Left ventricle myocardium inferior (tissue), 1 donor: ENCODE measurements at places on chromosomes 3 and 15. TPM values are rescaled to one million over a fixed set of nuclear protein-coding genes. Genes with fewer than 3 reads are reported as not detected.

- no peak for DNase-seq
Measured at GRCh38 chr15:63396152-63396928, 14.7 kb upstream of the CA12 start.

DNA sequence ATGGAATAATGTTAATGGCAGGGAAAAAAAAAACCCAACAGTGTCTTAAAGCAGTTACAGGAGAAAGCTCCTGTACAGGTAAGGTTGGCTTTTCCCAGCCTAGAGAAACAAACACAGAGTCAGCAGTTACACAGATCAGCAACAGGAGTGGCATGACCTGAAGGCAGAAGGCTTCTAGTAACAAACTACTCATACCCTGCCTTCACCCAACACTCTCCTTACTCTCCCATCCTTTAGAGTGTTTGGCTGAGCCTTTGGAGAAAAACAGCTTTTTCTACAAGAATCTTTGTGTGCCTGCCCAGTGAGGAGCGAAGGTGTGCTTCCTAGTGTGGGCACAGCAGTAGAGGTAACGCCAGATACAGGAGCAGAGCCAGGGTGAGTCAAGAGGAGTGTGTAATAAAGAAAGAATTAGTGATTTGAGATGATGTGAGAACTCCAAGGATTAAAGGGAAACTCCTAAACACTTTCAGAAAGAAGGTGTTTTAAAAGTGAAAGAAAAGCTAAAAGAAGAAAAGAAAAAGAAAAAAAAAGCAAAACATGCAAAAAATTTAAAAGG, 152.7 kb downstream of the POLR2M start:
- no peak for DNase-seq

GRCh38 chr3:120100711-120101110, 6.5 kb upstream of the GSK3B start:
- DNase-seq: no peak

- DNase-seq: no peak
Measured at GRCh38 chr15:79978655-79979514, 7.9 kb upstream of the BCL2A1 start.

- DNase-seq: no peak
Measured at GRCh38 chr3:66672830-66673229, 172.0 kb upstream of the LRIG1 start.

- DNase-seq: no peak
Measured at GRCh38 chr3:160001148-160001760, 12.6 kb downstream of the IL12A start.

DNA sequence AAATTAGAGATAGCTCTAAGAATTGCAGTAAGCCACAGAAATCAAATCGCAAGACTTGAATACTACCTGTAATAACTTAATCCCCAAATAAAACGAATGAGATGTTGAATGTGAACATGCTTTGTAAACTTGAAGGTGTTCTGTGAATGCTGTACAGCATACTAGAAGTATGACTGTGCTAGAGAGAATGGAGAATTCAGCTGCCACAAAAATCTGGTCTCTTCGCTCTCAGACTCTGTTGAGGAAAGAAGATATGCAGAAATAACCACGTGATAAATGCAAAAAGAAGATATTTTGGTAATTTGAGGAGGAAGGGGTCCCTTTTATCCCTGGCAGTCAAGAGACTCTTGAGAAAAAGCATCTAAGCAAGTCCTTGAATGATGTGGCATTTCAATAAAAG, 37.3 kb downstream of the ZBTB38 start:
- no peak for DNase-seq

GRCh38 chr3:12132881-12133280, 25.8 kb downstream of the TIMP4 start:
- DNase-seq: no peak

DNA sequence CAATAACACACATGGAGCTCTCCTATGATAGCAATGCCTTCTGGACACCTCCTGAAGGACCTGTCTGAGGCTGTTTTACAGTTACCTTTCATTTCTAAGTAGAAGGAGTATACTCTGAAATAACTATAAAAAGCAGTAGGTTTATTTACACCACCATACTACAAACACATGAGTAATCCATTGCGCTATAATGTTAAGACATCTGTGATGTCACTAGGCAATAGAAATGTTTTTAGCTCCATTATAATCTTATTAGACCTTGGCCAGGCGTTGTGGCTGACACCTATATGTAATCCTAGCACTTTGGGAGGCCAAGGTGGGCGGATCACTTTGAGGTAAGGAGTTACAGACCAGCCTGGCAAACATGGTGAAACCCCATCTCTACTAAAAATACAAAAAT, 24.7 kb downstream of the PXK start:
- DNase-seq: no peak

DNA sequence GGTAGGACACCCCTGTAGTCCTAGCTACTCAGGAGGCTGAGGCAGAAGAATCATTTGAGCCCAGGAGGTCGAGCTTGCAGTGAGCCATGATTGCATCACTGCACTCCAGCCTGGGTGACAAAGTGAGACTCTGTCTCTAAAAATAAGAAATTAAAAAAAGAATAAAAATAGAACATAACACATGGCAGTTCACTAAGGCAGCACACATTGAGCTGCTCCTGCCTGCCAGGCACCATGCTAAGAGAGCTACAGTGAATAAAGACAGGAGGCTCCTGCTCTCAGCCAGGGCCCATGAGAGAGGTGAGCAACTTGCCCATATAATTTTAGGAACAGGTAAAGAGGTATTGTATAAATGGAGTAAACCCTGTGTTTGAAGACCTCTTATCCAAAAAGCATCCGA, 54.3 kb downstream of the EBLN2 start:
- DNase-seq: no peak

GRCh38 chr15:56640549-56640948, 92.8 kb downstream of the ZNF280D start:
- DNase-seq: no peak

- DNase-seq: no peak
Measured at GRCh38 chr3:30141927-30142326, 464.5 kb upstream of the TGFBR2 start.

- no peak for DNase-seq
Measured at GRCh38 chr3:16869261-16870005, 15.3 kb upstream of the PLCL2 start.

DNA sequence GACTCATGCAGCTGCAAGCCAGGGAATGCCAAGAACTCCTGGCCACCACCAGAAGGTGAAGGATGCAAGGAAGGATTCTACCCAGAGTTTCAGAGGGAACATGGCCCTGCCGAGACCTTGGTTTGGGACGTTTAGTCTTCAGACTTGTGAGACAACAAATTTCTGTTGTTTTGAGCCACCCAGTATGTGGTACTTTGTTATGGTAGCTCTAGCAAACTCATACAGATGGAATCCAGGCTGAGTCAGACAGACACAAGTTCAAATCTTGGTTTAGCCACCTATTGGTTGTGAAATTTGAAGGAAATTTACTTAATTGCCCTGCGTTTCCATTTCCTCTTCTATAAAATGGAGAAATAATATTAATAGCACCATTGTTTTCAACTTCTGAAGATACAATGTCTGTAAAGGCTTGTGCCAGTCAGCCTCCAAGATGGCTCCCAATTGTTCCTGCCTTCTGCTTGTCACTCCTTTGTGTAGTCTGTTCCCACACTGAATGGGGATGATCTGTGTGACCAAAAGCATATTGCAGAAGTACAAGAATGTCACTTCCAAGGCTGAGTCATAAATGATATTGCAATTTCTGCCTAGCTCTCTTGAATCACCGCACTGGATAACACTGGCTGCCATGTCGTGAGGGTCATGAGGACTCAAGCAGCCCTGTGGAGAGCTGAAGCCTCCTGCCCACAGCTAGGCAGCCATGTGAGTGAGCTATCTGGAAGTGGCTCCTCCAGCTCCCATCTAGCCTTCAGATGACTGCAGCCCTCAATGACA, 223.5 kb upstream of the PROK2 start:
- DNase-seq: no peak

DNA sequence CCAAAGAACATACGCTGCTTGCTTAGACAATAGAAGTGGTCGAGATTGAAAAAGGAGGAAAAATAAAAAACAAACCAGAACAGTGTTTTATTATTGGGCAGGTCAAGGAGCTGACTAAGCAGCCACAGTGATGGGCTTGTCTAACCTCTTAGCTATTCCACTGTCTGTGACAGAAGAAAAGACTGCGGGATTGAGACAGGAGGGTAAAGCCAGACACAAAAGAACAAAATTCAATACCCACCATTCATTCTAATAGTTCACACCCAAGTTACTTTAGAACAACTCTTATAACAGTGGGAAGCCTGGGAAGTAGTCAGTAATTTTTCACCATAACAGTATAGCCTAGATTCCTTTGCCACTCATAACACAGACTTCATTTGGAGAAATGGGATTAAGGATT, 435.4 kb downstream of the MFSD1 start:
- no peak for DNase-seq

- DNase-seq: no peak
Measured at GRCh38 chr3:112514527-112515128, 15.4 kb upstream of the BTLA start.

GRCh38 chr3:171778493-171778892, 31.8 kb downstream of the PLD1 start:
- DNase-seq: no peak

DNA sequence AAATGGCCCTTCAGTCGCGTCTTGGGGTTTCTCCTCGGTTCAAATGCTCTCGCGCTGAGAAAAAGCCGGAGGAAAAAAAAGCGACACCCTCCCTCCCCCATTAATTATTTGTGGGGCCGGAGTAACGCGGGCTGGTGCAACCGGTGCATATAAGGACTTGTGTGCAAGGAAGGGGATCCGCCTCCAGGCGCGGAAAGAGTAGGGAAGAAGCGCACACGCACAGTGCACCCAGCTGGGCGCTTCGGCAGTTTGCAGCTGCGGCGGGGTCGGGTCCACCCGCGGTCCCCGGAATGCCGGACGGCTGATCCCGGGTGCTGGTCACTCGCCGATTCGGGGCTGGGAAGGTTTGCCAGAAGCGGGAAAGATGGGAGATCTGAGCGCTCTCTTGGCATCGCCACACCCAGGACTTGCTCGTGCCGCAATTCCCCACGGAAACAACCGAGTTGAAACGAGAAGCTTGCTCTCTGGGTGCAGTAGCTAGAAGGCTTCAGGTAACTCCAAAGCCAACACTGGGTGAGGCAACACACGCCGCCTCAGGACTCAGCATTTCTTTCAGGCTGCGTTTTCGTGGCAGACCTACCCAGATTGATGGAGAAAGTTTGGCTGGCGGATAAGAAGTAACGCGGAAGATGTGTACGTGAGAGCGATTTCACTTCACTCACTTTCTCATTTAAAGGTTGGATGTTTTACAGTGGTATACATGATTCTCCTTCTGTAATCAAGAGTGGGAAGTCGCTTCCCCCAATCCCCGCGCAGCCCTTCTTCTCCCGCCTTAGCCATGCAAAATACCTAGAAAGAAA, 720 bp upstream of the TNIK start:
- DNase-seq: peak; percentile 64

DNA sequence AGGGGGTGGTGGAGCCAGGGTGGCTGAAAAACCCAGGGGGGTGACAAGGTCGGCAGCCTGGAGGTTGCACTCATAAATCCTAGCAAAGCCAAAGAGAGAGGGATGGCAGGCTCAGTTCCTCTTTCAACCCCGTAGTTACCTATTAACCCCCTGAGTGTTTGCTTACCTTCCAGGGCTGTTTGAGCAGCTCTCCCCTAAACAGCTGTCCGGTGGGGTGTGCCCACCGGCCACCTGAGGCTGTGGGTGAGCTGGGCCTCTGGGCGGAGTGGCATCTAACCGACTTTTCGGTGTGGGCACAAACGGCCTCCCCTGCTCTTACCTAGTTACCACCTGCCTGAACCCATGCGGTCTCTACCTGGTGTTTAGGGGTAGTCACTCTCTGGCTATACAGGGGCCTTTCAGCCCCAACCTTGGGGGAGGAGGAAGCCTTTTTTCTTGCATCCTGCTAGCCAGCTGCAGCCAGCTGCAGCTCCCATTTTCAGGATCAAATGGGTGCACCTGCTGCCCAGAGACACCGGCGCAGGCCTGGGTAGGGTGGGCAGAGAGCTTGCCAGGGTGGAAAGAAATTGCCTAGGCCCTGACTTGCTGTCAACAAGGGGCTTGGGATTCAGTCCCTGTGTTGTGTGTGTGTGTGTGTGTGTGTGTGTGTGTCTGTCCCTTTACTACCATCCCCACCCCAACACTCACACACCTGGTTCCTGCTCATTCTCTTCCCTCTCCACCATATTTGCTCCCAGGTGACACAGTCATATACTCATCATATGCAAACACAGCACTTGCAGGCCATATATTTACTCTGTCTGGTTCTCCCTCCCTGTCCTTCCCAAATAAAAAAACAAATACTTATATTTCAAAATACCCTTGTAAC, 3.7 kb downstream of the DLL4 start:
- DNase-seq: no peak

DNA sequence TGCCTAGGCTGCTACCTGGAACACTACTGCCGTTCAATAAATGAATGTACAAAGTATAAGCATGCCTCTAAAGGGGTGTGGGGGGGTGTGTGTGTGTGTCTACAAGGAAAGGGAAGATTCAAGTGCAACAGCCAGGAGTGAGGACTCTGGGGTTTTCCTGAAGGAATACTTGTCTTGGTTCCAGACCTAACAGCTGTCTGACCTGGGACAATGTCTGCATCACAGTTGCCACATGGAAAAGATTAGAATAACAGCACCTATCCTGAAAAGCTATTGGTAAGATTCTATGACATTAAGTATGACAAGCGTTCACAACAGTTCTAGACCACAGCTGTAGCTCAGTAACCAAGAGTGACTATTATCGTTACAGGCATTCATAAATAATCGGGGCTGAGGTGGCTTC, 345.2 kb downstream of the FOXP1 start:
- no peak for DNase-seq

- no peak for DNase-seq
Measured at GRCh38 chr3:71398157-71398836, 185.2 kb downstream of the FOXP1 start.

DNA sequence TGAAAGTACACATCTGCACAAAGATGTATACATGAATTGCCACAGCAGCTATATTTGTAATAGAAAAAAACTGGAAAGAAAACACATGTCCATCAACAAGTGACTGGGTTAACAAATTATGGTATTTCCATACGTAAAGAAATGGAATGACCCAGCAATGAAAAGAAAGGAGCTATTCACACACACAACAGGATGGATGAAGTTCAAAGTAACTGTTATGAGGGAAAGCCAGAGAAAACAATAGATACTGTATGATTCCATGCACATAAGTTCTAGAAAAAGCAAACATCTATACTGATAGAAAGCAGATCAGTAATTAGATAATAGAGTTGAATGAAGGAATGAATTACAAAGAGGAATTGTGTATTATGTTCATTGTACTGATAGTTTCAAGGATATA, 152.0 kb downstream of the SCAPER start:
- no peak for DNase-seq

Gene CCDC54
- total RNA-seq: not detected

Gene TMEM108
- 2.4 TPM for total RNA-seq

Gene MTMR10
- total RNA-seq: 28.8 TPM

Gene CD86
- total RNA-seq: 3.6 TPM

Gene CTXND1
- total RNA-seq: 2.1 TPM

Gene NLGN1
- total RNA-seq: 13.7 TPM

Gene SLC25A20
- total RNA-seq: 94.1 TPM

Gene CFAP161
- total RNA-seq: 0.91 TPM

Gene CHRFAM7A
- total RNA-seq: 2.4 TPM

Gene LYZL4
- total RNA-seq: not detected

Gene NMB
- 2.0 TPM for total RNA-seq
